Stimulated activated CD4-positive, alpha-beta T cell treated with anti-CD3 and anti-CD28 coated beads, TNF-alpha, amount 100 ng/mL, for 24 hours (primary cell): ENCODE measurements at places on chromosomes 11 and 22.

DNA sequence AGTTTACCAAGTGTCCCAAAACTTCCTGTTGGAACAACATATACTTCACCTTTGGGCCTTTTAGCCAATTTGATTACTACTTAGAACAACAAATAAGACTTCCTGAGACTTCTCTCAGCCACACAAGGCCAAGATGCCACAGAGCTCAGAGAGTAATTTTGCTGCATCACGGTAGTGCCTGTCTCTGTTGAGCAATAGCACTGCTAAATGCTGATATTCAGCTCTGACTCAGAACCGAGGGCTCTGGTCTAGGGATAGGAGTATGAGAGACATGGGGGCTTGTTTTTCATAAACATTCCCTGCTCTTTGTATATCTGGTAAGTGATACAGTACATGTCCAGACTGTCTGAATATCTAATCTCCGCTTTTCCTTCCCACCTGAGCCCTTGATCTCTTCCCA lies 260.4 kb upstream of the ARHGAP20 start:
- no peak for DNase-seq

GRCh38 chr11:23090659-23091058 lies 230.4 kb upstream of the CCDC179 start:
- no peak for DNase-seq

- DNase-seq, result no peak
Observed at GRCh38 chr22:48179571-48180546, 1417.4 kb downstream of the TBC1D22A start.

- DNase-seq, result no peak
Observed at GRCh38 chr11:73394416-73395296, 18.5 kb downstream of the RELT start.

- no peak for DNase-seq
Observed at GRCh38 chr22:20749453-20749852, 24.5 kb upstream of the SERPIND1 start.

DNA sequence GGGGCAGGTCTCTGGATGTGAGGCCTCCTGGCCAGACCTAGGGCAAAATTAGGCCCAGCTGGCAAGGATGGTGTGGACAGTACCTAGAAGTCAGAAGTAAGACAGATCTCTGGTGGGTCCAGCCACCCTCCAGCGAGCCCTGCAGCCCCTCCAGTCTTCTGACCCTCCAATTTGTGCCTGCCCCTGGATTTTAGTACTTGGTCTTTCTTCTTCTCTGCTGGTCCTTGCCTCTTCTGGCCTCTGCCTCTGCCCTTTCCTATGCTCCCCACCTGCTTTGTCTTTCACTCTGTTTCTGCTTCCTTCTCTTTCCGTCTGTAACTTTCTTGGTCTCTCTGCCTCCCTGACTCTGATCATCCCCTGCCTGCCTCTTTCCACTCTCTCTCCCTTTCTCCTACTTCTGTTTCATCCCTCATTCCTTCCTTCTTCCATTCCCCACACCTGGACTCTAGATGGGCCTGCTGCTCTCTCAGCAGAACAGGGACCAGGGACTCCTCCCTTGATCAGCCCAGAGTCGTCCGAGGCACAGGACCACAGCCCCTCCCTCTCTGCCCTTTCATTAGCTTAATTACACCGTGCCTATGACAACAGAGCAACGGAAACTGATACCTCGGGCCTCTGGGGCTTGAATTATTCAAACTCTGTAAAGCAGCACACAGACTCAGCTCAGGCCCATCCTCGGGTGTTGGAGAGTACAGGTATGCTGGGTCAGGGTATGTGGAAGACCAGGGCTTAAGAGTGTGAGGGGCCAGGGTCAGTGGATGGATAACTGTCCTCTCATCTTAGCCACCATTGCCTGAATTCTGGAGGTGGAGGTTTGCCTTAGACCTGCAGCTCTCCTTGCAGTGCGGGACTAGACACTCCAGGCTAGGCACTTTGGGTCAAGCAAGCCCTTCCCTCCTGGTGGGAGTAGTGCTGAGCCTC lies at the start of gene CHRNA10:
CHRNA10 (minus strand) TSS at position 51 of the 921 bp plus-strand sequence. CDS start 72 bp downstream, outside the sequence.
- DNase-seq, result no peak

GRCh38 chr11:36019722-36020121 lies 75.9 kb downstream of the LDLRAD3 start:
- no peak for DNase-seq

DNA sequence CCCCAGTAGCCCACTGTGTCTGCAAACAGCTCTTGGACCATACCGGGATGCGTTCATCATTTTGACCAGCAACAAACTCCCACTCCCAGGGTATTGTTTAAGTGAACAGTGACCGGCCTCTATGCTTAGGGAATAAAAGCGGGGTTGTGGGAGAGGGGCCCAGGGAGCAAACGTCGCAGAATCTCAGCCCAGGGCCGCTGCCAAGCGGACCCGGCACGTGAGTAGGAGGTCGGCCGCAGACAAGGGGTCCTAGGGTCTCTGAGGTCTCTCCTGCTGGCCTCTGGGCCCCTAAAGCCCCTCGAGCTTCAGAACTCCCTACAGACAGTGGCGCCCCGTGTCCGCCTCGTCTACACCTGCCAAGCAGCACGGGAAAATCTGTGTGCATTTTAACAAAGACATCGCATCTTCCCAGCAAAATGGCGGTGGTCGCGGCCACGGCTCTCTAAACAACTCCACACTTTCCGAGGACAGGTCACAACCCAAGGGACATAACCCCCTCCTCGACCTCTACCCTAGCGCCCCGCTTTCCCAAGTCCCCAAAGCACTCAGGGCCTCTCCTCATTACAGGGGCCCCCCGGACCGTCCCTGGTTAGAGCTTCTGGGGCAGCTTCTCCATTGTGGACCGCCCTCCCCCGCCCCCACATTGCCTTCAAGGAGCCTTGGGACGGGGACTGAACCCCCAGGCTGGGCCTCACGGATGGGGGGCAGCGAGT lies 3.9 kb upstream of the GCAT start:
- DNase-seq, result no peak

DNA sequence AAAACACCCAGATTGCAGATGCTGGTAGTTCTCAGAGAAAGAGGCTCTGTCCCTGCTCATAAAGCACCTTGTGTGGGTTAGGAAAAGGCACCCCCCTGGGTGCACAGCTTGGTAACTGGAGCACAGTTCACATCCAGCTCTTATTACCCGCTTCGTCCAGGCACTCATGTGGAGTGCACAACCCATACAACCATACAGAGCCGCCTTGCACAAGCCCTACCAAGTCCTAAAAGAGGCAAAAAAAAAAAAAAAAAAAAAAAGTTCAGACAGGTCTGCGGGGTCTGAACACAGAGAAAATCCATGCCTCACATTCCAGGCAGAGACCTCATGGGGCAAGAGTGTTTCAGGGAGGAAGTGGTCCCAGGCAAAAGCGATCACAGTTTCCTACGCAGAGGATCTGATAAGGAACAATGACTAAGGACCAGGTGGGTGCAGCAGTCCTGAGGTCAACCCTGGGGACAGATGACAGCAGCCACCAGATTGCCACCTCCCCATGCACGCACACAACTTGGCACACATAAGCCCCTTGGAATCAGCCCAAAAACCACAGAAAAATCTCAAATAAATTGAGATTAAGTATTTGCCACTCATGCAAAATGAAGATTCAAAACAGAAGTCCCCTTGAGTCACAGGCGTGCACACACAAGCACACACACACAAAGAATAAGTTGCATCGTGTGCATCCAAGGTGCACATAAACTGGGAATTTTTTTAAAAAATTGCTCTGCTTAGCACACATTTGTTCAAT lies 12.3 kb downstream of the MB start:
- DNase-seq, result peak; percentile 10

- no peak for DNase-seq
Observed at GRCh38 chr11:19080579-19080993, 20.1 kb upstream of the MRGPRX2 start.

DNA sequence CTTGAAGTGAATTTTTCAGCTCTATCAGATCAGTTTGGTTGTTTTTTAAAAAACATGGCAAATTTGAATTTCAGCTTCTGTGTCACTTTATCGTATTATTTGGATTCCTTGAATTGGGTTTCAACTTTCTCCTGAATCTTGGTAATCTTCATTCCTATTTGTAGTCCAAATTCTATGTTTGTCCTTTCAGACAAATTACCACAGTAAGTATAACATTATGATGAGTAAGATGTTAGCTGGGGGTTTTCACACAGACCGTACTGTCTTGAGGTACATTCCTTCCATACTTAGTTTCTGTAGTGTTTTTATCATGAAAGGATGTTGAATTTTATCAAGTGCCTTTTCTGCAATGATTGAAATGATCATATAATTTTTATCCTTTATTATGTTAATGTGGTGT lies 28.0 kb downstream of the OR5B17 start:
- DNase-seq, result no peak

DNA sequence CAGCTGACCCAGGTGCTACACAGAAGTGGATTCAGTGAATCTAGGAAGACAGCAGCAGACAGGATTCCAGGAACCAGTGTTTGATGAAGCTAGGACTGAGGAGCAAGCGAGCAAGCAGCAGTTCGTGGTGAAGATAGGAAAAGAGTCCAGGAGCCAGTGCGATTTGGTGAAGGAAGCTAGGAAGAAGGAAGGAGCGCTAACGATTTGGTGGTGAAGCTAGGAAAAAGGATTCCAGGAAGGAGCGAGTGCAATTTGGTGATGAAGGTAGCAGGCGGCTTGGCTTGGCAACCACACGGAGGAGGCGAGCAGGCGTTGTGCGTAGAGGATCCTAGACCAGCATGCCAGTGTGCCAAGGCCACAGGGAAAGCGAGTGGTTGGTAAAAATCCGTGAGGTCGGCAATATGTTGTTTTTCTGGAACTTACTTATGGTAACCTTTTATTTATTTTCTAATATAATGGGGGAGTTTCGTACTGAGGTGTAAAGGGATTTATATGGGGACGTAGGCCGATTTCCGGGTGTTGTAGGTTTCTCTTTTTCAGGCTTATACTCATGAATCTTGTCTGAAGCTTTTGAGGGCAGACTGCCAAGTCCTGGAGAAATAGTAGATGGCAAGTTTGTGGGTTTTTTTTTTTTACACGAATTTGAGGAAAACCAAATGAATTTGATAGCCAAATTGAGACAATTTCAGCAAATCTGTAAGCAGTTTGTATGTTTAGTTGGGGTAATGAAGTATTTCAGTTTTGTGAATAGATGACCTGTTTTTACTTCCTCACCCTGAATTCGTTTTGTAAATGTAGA lies 1.7 kb downstream of the MALAT1 start:
- DNase-seq, result no peak

GRCh38 chr11:103618528-103618927 lies 417.9 kb upstream of the DDI1 start:
- no peak for DNase-seq

DNA sequence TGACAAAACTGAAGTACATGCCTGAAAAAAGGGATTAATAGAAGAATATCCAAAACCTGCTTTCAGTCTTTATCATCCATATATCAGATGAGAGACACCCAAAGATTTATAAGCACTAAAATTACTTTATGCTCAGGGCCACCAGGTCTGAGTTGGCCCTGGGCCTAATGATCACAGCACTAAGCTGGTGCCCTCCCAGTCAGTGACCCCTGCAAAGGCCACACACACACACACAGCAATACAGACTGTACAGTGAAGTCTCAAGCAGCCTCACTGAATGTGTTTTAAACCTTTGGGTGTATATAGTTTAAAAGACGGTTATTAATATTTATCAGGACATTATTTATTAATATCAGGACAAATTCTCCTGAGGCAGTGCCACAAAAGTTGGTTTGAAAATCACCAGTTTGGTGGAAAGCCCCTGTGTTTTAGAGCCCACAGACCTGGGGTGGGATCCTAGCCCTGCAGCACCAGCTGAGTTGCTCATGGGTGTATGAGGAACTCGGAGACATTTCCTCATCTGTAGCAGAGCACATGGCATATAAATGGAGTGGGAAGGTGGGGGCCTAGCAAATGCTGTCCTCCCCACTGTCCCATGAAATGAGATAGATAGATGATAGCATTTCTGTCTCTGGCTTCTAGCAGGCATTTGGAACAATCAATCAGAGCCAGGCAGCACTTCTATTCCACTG lies 48.4 kb upstream of the HORMAD2 start:
- no peak for DNase-seq

- no peak for DNase-seq
Observed at GRCh38 chr11:3984896-3985295, 109.7 kb upstream of the RRM1 start.

DNA sequence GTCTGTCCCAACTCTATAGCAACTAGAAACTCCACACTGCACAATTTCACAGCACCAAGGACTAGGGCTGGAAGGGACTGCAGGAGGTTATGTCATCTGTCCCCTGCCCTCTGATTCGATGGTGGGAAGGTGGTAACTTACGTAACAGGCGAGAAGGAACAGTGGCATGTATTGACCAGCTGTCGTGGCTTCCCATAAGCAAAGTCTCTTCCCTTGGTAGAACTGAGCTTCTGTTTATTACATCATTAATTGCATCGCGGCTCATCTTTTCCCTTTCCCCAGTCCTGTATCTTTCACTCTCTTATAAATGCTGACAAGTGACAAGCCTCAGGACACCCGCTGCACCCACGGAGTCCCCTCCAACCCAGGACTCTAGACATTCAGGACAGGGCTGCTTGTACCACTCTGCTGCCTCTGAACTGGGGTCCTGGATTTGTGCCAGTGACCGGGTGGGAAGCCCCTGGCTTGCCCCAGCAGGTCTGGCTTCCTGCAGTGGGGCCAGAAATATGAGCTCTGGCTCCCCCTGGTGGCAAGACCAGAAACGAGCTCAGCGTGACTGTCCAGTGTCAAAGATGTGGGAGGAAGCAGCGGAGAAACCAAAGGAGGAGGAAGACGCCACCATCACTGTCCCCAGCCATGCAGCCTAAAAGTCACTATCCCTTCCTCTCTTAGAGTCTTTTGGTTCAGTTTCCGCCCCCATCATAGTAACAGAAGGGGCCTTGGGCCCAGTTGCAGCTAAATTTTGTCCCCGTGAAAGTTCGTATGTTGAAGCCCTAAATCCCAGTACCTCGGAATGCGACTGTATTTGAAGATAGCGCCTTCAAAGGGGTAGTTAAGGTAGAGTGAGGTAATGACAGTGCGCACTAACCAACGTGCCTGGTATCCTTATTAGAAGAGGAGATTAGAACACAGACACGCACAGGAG lies 84.5 kb downstream of the ISX start:
- peak; percentile 28 for DNase-seq

- peak; percentile 35 for DNase-seq
Observed at GRCh38 chr22:22928666-22929380, 41.2 kb downstream of the IGLL5 start.

- no peak for DNase-seq
Observed at GRCh38 chr11:111908639-111909305, 2.8 kb downstream of the CRYAB start.

DNA sequence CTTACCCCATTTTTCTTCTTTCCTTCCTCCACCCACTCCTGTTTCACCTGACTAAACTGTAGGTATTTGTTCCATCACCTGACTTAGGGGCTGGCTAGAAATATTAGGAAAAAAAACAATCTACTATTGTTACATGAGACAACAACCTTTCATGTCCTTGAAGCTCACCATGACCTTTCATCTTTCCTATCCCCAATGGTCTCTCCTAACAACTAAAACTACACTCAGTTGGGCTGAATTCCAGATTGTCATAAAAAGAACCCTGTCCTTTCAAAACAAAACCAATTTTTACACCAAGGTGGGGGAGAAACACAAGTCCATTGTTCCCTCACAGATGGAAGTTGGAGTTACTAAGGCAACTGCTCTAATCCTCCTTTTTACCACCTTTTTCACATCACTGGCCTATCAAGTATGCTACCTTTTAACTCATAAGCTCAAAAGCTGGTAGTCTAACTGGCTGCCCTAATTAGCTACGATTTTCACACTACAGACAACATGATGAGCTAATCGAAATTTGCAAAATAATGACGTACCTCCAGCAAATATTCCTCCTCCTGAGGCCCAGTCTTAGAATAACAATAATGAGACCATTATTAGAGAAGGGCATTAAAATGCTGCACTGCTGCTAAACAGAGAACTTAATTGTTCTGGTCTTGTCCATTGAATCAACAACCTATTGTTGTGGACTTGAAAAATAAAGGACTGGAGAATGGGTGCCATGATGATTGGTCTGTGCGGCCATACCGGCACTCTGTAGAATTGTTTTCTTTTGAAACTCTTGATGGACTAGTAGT lies 46.5 kb upstream of the SOX6 start:
- DNase-seq, result no peak
